H4 (cell line): ENCODE measurements at places on chromosomes 2 and 18. TPM values are rescaled to one million over a fixed set of nuclear protein-coding genes. Genes with fewer than 3 reads are reported as not detected.

CDK15 gene
- 8.0 and 9.2 TPM in 2 replicates for total RNA-seq

DNA sequence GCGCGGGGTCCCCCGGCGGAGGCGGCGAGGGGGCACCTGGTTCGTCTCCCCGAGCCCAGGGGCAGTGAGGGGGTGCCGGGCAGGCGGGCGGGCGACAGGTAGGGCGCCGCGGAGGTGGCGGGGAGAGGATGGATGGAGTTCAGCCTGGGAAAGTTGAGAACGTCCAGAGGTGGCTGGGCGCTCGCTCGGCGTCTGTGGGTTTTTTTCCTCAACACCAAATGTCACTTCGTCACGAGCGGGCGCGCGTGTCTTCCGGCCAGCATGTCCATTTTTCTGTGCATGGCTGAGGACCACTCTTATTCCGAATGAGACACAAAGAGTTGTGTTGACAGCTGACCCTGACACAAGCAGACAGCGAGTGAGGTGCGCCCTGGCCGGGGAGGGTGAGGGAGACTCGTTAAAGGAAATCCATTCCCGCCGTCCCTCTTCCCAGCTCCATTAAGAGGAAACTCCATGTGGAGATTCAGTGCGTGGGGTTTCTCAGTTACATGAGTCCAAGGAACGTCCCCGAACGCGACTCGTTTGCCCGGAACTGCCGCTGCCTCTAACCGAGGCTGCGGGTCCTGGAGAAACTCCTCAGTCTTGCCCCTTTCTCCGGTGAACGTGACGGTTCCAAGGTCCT, 859 bp downstream of the GREB1L start:
- DNase-seq = no peak

FAM228A gene
- not detected in 2 replicates for total RNA-seq

ACKR3 gene
- 1.0 and 1.4 TPM in 2 replicates for total RNA-seq

NT5DC4 gene
- total RNA-seq = not detected in 2 replicates

DNA sequence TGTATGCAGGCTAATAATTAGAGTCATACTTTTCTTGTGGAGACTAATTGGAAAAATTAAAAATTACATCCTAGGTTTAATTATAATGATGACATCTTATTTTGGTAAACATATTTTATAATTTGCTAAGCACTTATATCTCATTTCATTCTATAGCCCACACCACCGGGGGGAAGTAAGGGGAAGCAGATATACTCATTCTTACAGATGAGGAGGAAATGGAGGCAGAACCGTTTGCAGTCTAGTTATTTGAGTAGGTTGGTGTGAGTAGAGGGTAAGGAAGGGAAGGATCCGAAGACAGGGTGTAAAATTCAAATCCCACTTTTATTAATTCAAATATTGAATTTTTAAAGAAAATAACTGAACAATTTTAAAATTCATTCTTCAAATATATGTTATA, 3.7 kb downstream of the ITGAV start:
- no peak for DNase-seq

TCF23 gene
- total RNA-seq = not detected in 2 replicates

GRCh38 chr2:161355983-161356382, 47.8 kb downstream of the PSMD14 start:
- DNase-seq = no peak

DNA sequence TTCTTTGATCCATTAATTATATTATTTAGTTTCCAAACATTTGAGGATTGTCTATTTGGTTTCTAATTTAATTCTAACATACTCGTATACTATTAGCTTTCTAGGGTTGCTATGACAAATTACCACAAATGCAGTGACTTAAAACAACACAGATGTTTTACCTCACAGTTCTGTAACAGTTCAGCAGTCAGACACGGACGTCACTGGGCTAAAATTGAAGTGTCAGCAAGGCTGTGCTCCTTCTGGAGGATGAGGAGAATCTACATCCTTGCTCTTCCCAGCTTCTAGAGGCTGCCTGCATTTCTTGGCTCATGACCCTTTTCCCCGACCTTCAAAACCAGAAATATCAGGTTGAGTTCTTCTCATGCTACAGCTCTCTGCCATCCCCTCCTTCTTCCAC, 117.6 kb downstream of the TFCP2L1 start:
- DNase-seq = no peak

CTNNA2 gene
- total RNA-seq = 0.39 and 0.70 TPM in 2 replicates

DNA sequence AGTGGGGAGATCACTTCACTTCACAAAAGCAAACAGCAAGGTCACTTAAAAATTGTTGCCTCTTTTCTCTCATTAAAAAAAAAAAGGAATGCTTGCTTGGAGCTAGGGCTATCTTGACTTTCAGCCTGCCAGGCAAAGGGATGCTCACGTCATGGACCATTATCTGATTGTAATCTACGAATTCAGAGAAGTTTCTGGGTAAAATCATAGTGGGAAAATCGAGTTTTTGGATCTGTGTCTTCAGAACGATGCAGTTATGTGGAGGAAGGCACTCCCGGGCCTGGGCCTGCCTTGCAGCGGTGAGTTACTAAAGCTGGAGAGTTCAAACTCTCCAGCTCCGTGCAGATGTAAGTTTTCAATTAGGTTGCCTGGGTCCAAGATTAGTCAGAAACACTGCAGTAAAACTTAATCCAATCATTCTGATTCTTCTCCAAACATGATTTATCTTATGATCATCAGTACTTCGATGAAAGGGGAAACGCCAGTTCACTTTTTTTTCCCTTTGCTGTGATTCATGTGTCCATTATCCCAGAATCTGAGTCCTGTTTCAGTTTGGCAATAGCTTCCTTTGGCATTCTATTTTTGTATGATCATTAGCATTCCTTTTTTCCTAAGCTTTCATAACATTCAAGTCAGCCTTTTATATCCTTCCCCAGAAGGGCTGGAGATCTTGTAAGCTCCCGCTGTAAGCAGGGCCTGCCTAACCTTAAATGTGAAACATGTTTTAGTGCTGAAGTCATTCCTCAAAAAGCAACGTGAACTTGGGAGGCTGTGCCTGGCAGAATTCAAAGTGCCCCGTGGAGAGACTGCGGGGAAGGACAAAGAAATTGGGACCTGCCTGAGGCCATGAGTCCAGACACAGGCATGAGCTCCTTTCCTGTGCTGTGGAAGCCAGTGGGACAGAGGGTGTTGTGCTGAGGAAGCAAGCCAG, 119.3 kb upstream of the TWIST2 start:
- DNase-seq = no peak

DNA sequence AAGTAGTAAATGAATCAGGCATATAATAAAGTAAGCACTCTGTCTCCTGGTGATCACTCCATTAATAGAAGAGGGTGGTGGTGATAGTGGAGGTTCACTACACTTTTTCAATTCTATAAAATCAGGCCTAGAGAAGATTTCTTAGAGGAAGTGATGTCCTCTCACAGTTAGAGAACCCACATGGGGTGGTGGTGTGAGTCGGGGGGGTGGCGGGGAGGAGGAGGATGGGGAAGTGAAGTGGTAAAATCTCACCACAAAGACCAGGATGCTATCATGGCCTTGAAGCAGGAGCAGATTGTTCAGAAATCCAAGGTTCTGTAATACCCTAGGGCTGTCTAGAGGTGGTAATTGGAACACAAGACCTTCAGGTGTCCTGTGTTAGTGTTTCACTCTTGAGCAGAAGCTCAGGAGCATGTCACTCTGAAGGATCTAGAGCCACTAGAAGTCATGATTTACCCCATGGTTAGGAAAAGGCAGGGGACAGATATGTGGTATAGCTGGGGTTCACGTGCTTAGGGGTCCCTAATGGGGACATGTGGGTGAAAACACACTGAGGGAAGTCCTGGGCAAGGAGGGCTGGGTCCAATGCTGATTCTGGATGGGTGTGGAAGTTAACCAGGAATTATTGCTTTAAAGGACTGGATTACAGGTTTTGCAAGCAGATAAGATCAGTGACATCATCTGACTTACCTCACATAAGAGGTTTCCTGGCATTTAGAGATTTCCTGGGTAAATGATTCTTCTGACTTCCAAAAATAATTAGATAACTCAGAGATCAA, 31.0 kb downstream of the RNF125 start:
- DNase-seq = peak; percentile 14

- DNase-seq = no peak
These were observed 9.8 kb downstream of the KIF1A start for GRCh38 chr2:240810199-240810598.

- DNase-seq = no peak
These were observed 173.1 kb downstream of the FTCDNL1 start for GRCh38 chr2:199677881-199678280.

DNA sequence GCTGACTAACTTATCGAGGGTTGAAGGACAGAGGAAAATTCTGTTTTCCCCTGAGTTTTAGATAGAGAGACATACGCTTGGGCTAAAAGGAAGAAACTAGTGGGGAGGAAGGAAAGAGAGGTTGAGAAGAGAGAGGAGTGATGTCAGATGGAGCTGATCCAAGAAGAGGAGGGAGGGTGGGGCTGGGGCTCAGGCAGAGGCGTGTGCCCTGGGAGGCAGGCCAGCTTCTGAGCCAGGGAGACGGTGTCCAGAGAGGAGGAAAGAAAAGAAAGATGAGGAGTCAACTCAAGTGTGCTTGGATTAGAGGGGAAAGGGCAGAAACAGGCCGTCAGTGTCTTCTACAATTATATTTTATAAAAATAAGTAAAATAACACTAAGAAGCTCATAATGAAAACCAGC, 56.2 kb downstream of the EMILIN2 start:
- DNase-seq = peak; percentile 42

DNA sequence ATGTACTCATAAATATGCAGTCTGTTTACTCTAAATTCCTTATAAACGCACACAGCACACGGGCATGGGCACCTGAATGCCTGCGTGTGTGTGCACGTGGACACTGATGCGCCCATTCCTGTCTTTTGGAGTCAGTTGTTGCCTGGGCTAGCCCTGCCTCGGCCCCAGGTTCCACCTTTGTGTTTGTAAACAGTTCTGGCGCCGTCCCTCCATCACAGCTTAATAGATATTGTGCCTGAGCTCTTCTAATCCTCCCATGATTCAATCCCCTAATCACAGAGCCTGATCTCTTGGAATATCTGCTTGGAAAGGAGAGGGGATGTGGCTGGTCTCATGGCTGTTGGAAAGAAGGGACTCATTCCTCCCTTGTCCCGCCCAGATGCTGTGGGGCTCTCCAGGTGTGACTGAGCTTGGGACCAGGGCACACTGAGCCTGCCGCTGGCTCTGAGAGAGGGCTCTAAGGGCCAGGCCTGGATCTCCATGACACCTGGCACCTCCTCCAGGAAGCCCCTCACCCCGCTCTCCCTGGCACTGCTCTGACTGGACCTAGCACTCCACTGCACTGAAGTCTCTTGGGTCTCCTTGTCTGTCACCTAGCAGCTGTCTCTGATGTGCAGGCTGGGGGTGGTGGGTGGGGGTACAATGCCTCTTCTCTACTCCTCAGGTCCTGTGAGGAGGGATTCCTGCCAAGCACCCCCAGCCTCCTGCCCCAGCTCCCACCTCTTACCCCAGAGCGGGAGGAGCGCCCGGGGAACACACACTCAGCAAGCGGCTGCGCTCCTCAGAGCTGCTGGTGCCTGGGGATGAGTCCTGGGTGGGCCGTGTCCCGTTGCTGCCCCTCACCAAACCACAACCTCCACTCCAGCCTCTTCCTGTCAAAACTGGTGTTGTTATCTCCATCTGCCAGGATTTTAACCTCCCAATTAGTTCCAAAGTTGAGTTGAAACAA, 181.3 kb downstream of the INHBB start:
- DNase-seq = no peak

DNA sequence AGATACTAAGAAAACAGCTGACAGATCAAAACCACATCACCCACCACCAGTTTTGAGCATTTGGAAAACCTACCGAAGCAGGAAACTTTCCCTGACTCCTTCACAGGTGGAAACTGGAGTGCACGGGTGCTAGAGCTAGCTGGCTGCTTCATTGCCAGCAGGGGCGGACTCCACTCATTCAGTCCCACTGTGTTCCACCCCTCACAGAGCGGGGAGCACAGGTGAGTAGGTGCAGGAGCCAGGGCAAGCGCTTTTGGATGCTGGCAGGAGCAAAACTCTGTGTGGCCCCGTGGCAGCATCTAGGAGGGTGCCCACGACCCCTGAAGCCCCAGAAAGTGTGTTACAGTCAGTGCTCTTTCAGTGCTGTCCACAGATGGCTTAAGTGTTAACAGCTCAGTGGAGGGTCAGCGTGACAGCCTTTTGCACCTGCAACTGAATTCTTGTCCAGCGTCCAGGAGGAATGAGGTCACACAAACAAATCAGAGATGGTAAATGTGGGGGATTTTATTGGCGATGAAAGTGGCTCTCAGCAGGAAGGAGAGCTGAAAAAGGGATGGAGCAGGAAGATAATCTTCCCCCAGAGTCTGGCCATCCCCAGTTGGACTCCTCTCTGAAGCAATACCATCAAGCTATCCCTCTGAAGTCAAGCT, 71.1 kb downstream of the TMEM163 start:
- DNase-seq = no peak

GRB14 gene
- 0.48 and 2.6 TPM in 2 replicates for total RNA-seq

DNA sequence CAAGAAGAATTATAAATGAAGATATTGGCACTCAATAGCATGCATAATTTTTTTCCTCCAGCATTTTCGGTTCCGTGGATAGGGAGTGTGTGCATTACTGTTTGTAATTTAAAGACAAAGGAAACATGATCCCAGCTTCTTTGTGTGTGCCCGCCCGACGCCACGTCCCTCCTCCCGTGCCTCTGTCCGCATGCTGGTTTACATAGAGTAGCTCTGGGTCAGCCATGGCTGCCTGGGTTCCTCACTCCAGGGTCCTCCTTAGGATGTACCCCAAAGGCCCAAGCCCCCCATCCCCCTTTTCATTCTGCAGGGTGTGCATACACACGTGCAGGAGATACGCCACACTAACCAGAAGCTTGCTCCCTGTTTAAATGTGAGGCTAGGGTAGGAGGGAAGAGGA, 214.7 kb downstream of the KLHL29 start:
- no peak for DNase-seq

- peak; percentile 2 for DNase-seq
These were observed 5.0 kb upstream of the ATP6V1B1 start for GRCh38 chr2:70930371-70931329.

- DNase-seq = no peak
These were observed 520.0 kb downstream of the SLC4A3 start for GRCh38 chr2:220147161-220148038.

- no peak for DNase-seq
These were observed 235.6 kb upstream of the EPHA4 start for GRCh38 chr2:221807706-221808105.

PARD3B gene
- 0.37 and 0.68 TPM in 2 replicates for total RNA-seq

COBLL1 gene
- 5.0 and 15.8 TPM in 2 replicates for total RNA-seq

DNA sequence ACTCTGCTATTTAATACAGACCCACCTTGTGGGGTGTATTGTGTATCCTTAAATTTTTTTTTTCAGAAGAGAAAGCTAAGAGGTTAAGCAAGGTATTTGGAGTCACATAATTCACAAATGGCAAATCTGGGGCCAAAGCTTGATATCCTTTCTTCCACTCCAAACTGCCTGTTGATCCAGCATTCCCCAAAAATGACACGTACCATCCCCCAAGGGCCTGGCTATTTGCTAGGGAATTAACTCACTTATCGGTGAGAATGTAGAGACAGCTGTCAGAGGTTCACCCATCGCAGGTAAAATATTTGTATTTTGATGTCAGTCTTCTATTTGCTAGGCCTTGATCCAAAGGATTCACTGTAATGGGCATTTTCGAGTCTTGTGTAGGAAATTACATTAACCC, 103.6 kb upstream of the FZD7 start:
- no peak for DNase-seq
